ENCODE measurements at places on chromosomes 1 and 21.

DNA sequence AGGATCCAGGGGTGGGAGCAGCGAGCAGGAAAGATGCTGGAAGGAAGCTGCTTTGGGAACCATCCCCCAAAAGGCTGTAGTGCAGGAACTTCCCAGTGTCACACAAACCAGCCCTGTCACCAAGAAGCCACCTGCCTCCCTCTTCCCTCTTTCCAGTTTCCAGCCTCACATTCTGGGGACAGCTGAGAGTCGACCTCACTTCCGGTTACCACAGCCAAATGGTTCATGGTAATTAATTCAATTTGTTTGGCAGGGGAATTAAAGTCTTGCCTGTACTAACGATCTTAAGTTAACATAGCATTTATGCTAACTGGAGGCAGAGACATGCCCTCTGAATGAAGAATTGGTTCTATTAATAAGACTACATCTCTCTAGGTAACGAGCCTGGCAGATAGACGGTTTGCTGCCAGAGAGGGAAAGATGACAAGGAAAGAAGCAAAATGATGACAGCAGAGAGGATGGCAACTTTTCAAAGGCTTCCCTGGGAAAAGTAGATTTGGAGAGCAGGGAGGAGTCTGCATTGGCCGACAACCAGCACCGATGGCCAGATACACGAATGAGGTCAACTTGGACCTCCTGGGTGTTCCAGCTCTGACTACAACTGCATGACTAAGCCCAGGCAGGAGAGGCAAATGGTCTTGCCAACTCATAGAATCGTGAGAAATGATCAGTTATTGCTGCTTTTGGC lies 64.1 kb downstream of the TMCO4 start:
- DNase-seq = peak; percentile 48

GRCh38 chr1:238951809-238952208 lies 434.6 kb upstream of the CHRM3 start:
- no peak for DNase-seq

- DNase-seq = no peak
Measured at GRCh38 chr1:208235982-208236761, 8.0 kb downstream of the PLXNA2 start.

- DNase-seq = no peak
Measured at GRCh38 chr1:84510165-84510564, 3.8 kb upstream of the GNG5 start.

- no peak for DNase-seq
Measured at GRCh38 chr1:163241746-163242145, 39.0 kb upstream of the RGS5 start.

- no peak for DNase-seq
Measured at GRCh38 chr1:151131701-151132334, 14.6 kb downstream of the SEMA6C start.

DNA sequence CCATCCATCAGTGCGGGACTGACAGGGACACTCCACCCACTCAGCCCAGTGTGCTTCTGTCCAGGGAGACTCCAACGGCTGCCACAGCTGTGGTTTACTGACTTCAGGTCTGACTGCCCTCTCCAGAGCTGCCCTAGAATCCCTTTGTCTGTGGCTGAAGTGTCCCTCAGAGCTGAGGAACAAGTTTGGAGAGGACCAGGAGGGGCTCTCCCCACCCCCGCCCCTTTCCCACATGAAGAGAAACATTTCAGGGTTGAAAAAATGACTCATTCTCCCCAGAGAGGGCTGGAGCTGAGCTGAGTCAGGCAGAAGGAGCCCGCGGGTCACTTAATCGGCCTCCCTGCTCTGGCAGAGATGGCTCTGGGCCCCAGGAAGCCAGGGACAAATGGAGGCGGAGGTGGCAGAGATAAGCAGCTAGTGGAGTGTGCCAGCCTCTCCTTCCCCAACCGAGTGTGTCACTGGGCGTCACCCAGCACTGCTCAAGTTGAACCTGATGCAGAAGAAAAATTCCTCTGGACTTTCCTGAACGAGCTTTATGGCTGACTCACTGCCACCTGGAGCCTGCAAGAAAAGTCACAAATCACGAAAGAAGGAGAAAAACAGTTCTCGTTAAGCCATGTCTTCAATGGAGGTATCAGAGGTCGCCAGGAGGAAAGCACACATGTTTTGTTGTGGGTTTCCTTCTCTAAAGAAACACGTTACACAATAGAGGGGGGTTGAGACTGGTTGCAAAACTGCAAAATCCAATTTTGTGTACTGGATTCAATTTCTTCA lies 34.3 kb upstream of the ECE1 start:
- peak; percentile 40 for DNase-seq

DNA sequence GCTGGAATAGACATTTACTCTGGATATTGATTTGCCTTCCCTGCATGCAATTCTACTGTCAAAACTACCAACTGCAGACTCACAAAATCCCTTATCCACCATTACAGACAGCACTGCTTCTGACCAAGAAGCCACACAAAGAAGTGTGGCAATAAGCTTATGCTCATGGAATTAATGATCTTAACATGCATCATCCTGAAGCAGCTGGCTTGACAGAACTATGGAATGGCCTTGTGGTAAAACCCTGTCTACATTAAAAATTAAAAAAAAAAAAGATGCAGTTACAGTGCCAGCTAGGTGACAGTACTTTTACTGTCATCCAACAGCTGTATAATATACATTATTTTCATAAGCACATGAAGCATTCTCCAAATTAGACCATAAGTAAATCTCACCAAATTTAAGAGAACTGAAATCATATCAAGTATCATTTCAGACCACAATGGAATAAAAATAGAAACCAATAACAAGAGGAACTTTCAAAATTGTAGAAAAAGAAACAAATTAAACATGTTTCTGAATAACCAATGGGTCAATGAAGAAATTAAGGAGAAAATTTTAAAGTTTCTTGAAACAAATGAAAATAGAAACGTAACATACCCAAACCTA lies 70.7 kb downstream of the SCMH1 start:
- DNase-seq = no peak

DNA sequence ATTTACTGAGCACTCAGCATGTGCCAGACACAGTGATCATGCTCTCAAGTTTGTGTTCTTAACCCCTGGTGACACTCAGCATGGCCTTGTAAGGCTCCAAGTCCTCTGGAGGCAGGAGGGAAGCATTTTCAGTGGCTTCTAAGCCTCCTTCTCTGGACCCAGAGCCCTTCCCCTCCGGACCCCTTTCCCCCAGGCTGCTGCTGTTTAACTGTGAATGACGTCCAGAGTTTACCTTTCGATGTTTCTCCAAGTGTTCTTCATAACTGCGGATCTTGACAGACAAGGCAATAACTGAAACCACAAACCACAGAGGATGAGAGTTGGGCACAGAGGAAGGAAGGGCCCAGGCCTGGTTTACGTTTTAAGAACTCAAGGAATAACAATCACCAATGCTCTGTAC lies 6.5 kb downstream of the MRPS15 start:
- DNase-seq = no peak

DNA sequence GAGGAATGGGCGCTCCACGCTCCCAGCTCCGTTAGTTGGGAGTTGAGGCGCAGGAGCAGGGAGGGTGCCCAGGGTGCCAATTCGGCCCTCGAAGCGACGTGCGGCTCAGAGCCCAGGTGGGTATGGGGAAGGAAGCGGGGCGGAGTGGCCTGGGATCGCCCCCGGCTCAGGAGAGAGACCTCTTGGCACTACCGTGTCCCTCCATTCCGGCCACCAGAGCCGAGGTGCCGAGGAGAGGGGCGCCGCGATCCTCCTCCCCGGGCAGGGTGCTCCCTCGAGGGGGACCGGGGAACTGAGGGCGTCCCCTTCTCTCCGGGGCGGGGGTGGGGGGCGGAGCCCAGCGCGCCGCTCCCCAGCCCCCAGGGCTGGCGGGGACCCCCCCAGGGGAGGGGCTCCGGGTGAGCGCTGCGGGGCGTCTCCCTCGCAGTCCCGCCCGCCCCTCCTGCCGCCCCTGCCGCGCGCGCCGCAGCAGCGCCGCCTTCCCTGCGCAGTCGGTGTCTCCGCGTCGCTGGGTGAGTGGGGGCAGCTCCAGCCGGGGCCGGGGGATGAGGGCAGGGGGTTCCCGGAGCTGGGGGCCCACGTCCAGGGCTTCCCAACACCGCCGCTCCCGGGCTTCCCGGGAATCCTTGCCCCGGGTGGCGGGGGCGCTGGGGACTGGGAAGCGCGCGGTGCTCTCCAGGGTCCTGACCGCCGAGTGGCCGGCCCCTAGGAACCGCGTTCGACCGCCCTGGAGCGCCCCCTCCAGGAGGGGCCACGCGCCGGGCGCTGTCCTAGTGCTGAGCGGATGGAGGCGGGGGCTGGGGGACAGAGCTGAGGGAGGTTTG lies at the start of gene HPCA:
Gene HPCA, plus strand, starts transcription at position 488 of the 824 bp plus-strand sequence. CDS start 2,408 bp downstream, outside the sequence.
- no peak for DNase-seq

GRCh38 chr1:88979054-88979748 lies 13.2 kb downstream of the KYAT3 start:
- DNase-seq = no peak

GRCh38 chr1:40762144-40762923 lies 21.3 kb upstream of the KCNQ4 start:
- DNase-seq = no peak

DNA sequence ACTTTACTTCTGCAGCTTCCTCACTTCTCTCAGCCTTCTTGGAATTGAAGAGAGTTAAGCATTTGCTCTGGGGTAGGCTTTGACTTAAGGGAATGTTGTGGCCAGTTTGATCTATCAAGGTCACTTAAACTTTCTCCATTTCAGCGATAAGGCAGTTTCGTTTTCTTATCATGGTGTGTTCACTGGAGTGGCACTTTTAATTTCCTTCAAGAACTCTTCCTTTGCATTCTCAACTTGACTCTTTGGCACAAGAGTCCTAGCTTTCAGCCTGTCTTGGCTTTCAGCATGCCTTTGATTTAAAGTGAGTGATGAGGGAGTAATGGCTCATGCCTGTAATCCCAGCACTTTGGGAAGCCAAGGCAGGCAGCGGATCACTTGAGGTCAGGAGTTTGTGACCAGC lies 38.7 kb downstream of the HS2ST1 start:
- no peak for DNase-seq

All from NCI-H446 treated with DMSO at 0.1 percent for 48 hours (cell line).